ENCODE measurements at places on chromosomes 1 and 21.

GRCh38 chr1:29698033-29698432, 461.7 kb downstream of the PTPRU start:
- no peak for DNase-seq

DNA sequence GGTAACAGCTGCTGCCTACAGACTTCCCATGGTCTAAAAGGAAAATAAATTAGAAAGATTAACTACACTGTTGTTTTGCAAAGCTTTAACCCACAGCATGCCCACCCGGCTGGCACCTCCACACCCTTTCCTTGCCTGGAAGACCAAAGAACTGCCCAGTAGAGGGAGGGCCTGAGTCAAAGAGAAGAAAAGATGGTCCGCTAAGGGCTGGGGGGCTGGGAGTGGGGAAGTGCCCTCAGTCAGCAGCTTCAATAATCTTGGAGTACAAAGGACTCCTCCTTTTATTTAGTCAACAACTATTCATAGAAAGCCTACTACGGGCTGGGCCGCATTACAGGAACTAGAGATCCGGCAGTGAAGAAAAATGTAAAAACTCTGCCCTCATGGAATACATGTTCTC, 40.6 kb downstream of the ERI3 start:
- DNase-seq, result no peak

- no peak for DNase-seq
These were observed 235.2 kb upstream of the IRF2BP2 start for GRCh38 chr1:234845097-234845660.

DNA sequence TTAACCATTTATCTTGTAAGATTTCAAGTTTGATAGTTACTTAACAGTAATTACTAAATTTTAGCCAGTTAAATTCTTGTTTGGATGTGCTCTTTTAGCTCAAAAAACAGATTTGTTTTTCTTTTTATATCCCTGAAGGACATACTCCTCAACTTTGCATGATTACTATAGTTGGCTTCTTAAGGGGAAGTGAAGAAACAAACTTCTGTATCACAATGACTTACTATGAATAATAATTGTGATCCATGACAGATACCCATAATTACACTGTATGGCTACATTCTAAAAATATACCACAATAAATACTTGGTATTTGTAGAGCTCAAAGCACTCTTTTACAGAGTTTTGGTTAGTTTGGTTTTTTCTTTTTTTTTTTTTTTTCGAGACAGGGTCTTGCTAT, 55.8 kb downstream of the IARS2 start:
- DNase-seq, result no peak
